Airway epithelial cell (primary cell): ENCODE measurements at places on chromosomes 13 and 19. TPM values are rescaled to one million over a fixed set of nuclear protein-coding genes. Genes with fewer than 3 reads are reported as not detected.

The CRTC1 gene
- total RNA-seq = 2.1 and 3.2 TPM in 2 replicates

The CEACAM7 gene
- total RNA-seq = 0.71 TPM in 1 of 2 replicates, not detected in the other

The ZNF575 gene
- total RNA-seq = 0.28 TPM in 1 of 2 replicates, not detected in the other

The ACP7 gene
- 1.4 and 1.8 TPM in 2 replicates for total RNA-seq

The NPHS1 gene
- total RNA-seq = not detected in 2 replicates

The ZNF816 gene
- 2.3 and 5.4 TPM in 2 replicates for total RNA-seq

The ZNF486 gene
- total RNA-seq = 3.6 and 7.3 TPM in 2 replicates

The KBTBD7 gene
- 2.9 and 5.3 TPM in 2 replicates for total RNA-seq

The ARHGAP35 gene
- 21.7 and 28.5 TPM in 2 replicates for total RNA-seq

The EXOSC5 gene
- 25.2 and 29.5 TPM in 2 replicates for total RNA-seq
